ENCODE measurements at places on chromosomes 2 and 18. TPM values are rescaled to one million over a fixed set of nuclear protein-coding genes. Genes with fewer than 3 reads are reported as not detected.

Gene C1QL2
- not detected for total RNA-seq

Gene NAT8
- total RNA-seq = not detected

Gene DRC1
- total RNA-seq = not detected

Gene GPC1
- 22.2 TPM for total RNA-seq

Gene RAB27B
- 0.27 TPM for total RNA-seq

Gene MAIP1
- total RNA-seq = 19.0 TPM

Gene ARHGAP15
- not detected for total RNA-seq

Gene GPR155
- total RNA-seq = 2.3 TPM

Gene CNOT11
- total RNA-seq = 63.7 TPM

Gene RIF1
- 109 TPM for total RNA-seq

Gene C2orf72
- total RNA-seq = under 0.01 TPM

Gene AQP4
- not detected for total RNA-seq

Gene FSIP2
- total RNA-seq = 0.27 TPM

Gene FHOD3
- not detected for total RNA-seq

Gene DSC2
- total RNA-seq = 0.14 TPM

Gene SPC25
- 16.4 TPM for total RNA-seq

Gene GPR45
- not detected for total RNA-seq
